Nasal cavity respiratory epithelium epithelial cell of viscerocranial mucosa (primary cell): ENCODE measurements at places on chromosomes 2 and 18. TPM values are rescaled to one million over a fixed set of nuclear protein-coding genes. Genes with fewer than 3 reads are reported as not detected.

The STPG4 gene
- under 0.01 and 0.07 TPM in 2 replicates for total RNA-seq

The KIF1A gene
- 0.07 TPM in 1 of 2 replicates, not detected in the other for total RNA-seq

The CD302 gene
- under 0.01 and 0.50 TPM in 2 replicates for total RNA-seq

The PLGLB2 gene
- total RNA-seq = 0.34 and 1.5 TPM in 2 replicates

The SOWAHC gene
- 81.3 and 97.8 TPM in 2 replicates for total RNA-seq

The KIAA2012 gene
- total RNA-seq = not detected in 2 replicates

The ARHGEF4 gene
- 81.3 and 81.4 TPM in 2 replicates for total RNA-seq
